ENCODE measurements at places on chromosomes 7 and 10.

DNA sequence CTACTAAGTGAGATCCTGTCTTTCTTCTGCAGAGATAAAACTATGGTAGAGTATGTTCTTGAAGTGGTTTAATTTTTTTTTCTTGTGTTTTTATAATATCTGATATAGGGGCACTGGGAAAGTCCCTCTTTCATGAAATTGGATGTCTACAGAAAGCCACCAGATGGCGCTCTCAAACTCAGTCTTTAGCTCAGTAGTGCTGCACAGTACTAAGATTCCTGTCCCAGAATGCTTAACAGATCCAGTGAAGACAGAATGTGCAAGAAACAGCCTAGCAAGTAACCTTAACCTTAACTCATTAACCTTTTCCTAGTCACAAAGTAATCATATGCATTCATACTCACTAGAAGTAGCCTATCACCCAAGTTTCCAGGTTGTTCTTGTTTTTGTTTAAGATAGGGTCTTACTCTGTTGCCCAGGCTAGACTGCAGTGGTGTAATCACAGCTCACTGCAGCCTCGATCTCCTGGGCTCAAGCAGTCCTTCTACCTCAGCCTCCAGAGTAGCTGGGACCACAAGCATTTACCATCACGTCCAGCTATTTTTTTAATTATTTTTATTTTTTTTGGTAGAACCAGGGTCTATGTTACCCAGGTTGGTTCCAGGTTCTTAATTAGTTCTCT, 56.7 kb downstream of the IDE start:
- H3K4me3 ChIP-seq: no peak overlapping the region
- no peak overlapping the region for H3K27ac ChIP-seq
- peak; percentile 50 for DNase-seq
- H3K4me1 ChIP-seq: no peaks in the 10 kb centered on the region
- H3K27me3 ChIP-seq: no peaks in the 10 kb centered on the region

- peaks cover 3% of the 10 kb centered on the region for H3K27me3 ChIP-seq
- no peak overlapping the region for H3K27ac ChIP-seq
- no peak overlapping the region for H3K4me3 ChIP-seq
- no peaks in the 10 kb centered on the region for H3K36me3 ChIP-seq
- peaks cover 9% of the 10 kb centered on the region for H3K4me1 ChIP-seq
Measured at GRCh38 chr10:92124616-92125143, 166.2 kb downstream of the CPEB3 start.

GRCh38 chr10:29479081-29479925, 155.5 kb downstream of the SVIL start:
- H3K27me3 ChIP-seq: no peaks in the 10 kb centered on the region
- H3K36me3 ChIP-seq: peaks cover 10% of the 10 kb centered on the region
- DNase-seq: peak; percentile 42
- no peak overlapping the region for H3K27ac ChIP-seq

- no peaks in the 10 kb centered on the region for H3K36me3 ChIP-seq
- H3K4me1 ChIP-seq: no peaks in the 10 kb centered on the region
- H3K27me3 ChIP-seq: no peaks in the 10 kb centered on the region
Measured at GRCh38 chr7:69335331-69335730, 262.9 kb upstream of the AUTS2 start.

DNA sequence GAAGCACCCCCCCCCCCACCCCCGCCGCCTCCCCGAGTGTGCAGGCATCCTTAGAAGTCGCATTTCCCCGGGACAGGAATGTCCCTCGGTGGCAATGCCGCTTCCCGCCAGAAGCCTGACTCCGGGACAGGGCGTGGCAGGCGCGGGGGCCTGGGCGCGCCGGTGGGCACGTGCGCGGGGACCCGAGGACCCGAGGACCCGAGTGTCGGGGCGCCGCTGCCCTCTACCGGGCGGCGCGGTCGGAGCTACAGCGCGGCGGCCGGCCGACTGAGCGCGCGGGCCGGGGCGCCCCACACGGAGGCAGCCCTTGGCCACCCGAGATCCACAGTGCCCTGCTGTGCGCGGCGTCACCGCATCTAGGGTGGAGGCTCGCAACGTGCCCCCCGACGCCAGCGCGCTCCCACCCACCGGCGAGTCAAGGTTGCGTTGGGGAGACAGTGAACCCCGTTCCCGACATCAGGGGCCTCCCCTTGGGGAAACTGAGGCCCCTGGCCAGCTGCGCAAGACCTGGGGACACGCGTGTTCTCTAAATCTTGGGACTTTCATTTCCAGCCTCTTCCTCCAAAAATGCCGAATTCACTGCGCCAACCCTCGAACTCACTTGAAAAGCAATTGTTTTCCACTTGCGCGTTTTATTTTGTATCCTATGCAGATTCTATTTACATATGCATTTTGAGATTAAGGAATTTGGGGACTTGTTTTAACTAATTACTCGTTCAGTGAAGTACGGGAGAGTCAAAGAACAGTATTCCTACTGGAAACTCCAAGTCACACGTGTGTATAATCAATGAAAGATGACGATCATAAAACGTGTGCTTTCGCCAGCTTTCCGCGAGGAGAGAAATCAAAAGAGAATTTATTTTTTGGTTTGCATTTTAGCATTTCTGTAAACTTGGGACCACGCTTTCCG, 3.1 kb upstream of the CUX1 start:
- no peak overlapping the region for H3K27ac ChIP-seq
- H3K4me3 ChIP-seq: peak overlapping the region; percentile 62
- no peaks in the 10 kb centered on the region for H3K36me3 ChIP-seq

- H3K36me3 ChIP-seq: no peaks in the 10 kb centered on the region
- peak overlapping the region; percentile 51 for H3K27ac ChIP-seq
- peaks cover 66% of the 10 kb centered on the region for H3K4me1 ChIP-seq
- no peak overlapping the region for H3K4me3 ChIP-seq
- DNase-seq: no peak
- H3K27me3 ChIP-seq: no peaks in the 10 kb centered on the region
Measured at GRCh38 chr10:113057948-113058522, 108.0 kb downstream of the TCF7L2 start.

- H3K4me3 ChIP-seq: no peak overlapping the region
- H3K27me3 ChIP-seq: no peaks in the 10 kb centered on the region
- H3K4me1 ChIP-seq: no peaks in the 10 kb centered on the region
Measured at GRCh38 chr7:124907490-124907889, 22.1 kb downstream of the POT1 start.

DNA sequence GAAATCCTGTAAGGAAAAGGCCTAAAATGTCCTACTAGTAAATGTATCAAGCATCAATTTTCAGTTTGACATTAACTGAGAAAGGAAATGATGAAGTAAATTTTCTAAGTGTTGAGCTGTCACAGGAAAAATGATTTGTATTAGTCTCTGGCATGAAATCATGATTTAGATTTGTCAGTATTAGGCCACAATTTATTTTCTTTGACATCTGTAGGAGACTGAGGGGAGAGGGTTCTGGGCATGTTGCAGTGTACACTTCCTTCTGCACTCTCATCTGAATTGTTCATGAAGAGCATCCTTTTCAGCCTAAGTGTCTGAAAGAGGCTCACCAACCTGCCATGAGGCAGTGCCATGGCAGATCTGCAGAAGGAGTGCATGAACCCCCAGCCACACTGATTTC, 15.9 kb downstream of the ADRB1 start:
- no peak overlapping the region for H3K27ac ChIP-seq
- H3K36me3 ChIP-seq: no peaks in the 10 kb centered on the region
- DNase-seq: no peak
- H3K27me3 ChIP-seq: peaks cover 8% of the 10 kb centered on the region

DNA sequence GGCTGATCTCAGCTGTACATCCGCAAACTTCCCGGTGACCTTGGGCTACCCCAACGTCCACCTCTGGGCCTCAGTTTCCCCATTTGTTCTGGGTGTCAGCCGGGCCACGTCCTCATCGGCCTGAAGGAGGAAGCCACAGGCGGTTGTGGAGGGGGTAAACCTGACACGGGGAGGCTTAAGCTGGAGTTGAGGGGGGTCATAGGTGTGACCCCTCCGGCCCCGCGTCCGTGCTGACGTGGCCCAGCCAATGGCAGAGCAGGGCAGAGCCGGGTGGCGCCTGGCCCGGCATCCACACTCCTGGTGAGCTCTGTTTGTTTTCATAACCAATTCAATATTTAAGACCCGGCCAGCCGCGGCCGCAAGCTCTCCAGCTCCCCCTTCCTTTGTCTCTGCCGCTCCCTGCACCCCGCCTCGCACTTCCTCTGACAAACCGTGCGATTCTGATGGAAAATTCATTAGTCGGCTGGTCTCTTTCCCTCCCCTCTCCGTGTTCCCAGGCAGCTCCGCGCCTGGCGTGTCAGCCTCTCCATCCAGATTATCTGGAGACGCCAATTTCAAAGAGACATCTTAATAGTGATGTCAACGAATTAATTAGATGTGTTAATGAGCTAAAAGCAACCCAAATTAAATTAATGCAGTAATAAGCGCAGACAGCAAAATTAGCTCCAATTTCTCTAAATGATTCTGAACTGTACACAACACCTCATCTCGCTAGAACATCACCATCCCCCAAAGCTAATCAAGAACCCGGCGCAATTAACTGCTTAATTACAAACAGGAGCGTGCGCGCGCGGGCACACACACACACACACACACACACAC, 55.4 kb downstream of the MICALL2 start:
- H3K27ac ChIP-seq: no peak overlapping the region
- DNase-seq: peak; percentile 61
- H3K4me1 ChIP-seq: peaks cover 6% of the 10 kb centered on the region
- H3K4me3 ChIP-seq: peak overlapping the region; percentile 20
- H3K36me3 ChIP-seq: no peaks in the 10 kb centered on the region
- peaks cover 45% of the 10 kb centered on the region for H3K27me3 ChIP-seq

GRCh38 chr7:129959471-129960203, 6.9 kb upstream of the UBE2H start:
- peaks cover 20% of the 10 kb centered on the region for H3K4me1 ChIP-seq
- H3K4me3 ChIP-seq: no peak overlapping the region
- H3K27me3 ChIP-seq: no peaks in the 10 kb centered on the region
- no peak for DNase-seq

GRCh38 chr7:45114926-45115325, 3.4 kb upstream of the TBRG4 start:
- peaks cover 7% of the 10 kb centered on the region for H3K4me1 ChIP-seq
- no peak overlapping the region for H3K4me3 ChIP-seq
- H3K27ac ChIP-seq: no peak overlapping the region
- no peaks in the 10 kb centered on the region for H3K36me3 ChIP-seq

GRCh38 chr7:104039363-104039762, 49.9 kb upstream of the RELN start:
- H3K4me1 ChIP-seq: no peaks in the 10 kb centered on the region
- H3K4me3 ChIP-seq: no peak overlapping the region
- no peaks in the 10 kb centered on the region for H3K27me3 ChIP-seq
- DNase-seq: no peak

- no peak for DNase-seq
- H3K27me3 ChIP-seq: no peaks in the 10 kb centered on the region
- H3K4me3 ChIP-seq: no peak overlapping the region
- H3K27ac ChIP-seq: no peak overlapping the region
- H3K4me1 ChIP-seq: no peaks in the 10 kb centered on the region
- H3K36me3 ChIP-seq: no peaks in the 10 kb centered on the region
Measured at GRCh38 chr10:58870070-58870469, 306.4 kb upstream of the PHYHIPL start.

DNA sequence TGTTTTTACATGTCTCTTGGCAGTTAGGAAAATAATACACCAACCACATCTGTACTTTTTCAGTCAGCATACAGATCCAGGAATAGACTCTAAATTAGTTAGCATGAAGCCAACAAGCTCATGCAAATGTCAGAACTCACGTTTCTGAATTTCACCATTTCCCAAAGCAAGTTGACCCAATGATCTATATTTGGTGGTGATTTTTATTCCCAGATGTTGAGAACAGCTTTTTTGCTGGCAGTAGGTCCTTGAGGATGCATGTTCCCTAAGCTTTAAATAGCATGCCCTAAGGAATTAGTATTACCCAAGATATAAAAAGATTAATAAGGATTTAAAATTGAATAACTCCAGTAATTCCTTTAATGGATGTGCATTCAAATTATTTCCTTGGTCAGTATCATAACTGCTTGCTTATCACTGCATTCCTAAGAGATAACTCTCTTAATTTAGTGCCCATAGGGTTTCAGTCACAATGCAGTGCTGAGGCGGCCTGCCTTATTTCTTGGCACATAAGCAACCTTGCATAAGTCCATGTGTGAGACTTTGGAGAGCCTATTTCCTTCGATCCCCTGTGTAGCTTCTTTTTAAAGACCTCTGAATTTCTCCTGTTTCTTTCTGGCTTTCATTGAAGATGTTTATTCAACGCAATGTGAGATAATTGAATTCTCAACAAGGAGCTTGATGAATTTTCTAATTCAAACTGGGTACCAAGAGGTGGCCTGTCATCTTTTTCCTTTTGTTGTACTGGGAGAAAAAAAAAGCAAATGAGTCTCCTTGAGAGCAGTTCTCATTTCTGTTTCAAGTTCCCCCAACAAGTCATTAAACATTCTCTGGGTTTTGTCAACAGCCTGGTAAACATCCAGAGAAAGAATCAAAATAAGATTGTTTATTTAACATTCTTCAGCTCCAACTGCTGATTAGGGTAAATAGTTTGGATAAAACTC, 135.3 kb upstream of the MEOX2 start:
- no peak overlapping the region for H3K27ac ChIP-seq
- DNase-seq: no peak
- H3K36me3 ChIP-seq: no peaks in the 10 kb centered on the region
- H3K27me3 ChIP-seq: no peaks in the 10 kb centered on the region
- H3K4me3 ChIP-seq: no peak overlapping the region

- DNase-seq: no peak
- no peaks in the 10 kb centered on the region for H3K27me3 ChIP-seq
- no peak overlapping the region for H3K27ac ChIP-seq
Measured at GRCh38 chr10:80690434-80690833, 152.7 kb downstream of the SH2D4B start.

DNA sequence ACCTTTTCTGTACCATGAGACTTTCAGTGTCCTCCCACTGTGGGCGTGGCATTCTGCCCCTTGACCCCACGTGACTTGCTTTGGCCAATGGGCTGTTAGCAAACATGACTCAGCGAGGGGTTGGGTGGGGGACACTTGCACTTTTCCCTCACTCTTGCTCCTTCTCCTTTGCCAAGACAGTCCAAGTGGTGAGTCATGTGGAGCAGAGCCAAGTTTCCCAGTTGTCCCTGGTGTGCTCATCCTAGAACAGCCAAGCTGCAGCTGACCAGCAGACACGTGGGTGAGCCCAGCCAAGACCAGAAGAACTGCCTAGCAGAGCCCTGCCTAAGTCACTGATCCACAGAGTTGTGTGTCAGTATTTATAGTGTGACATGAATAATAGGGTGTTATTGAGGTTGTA, 82.8 kb upstream of the CPXM2 start:
- no peaks in the 10 kb centered on the region for H3K36me3 ChIP-seq
- no peak overlapping the region for H3K4me3 ChIP-seq
- H3K27ac ChIP-seq: no peak overlapping the region
- H3K4me1 ChIP-seq: no peaks in the 10 kb centered on the region
- peak; percentile 36 for DNase-seq
- peaks cover 13% of the 10 kb centered on the region for H3K27me3 ChIP-seq

DNA sequence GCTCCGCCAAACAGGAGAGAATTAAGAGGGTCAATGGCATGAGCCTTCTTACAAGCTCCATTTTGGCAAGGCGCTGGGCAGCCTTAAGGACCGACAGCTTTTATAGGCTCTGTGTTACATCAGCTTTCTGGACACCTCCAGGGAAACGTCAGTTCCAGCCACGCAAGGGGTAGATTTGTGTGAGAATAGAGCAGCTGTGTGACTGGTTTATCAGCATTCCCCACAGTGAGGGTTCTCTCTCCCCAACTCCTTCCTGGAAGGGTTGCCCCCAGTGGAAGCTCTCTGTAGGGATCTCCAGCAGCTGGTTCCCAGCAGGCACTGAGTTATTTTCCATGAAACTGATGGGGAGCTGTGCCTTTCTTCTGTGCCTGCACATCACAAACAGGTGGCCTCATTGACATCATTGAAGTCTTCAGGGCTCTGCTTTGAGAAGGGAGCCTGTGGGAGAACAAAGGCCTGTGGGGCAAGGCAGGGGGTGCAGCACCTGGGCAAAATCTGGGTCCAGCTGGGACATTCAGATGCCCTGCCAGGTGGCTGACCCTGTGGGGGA, at the start of gene CUZD1:
CUZD1 (minus strand) TSS at position 75 of the 550 bp plus-strand sequence; CDS start at position 61, 14 bp downstream.
- no peak within 1 kb of the TSS for H3K4me3 ChIP-seq
- no peak within 1 kb of the TSS for H3K27ac ChIP-seq
- no peak for DNase-seq
- no peaks in the 10 kb centered on the region for H3K36me3 ChIP-seq
- H3K27me3 ChIP-seq: no peaks in the 10 kb centered on the region
- H3K4me1 ChIP-seq: peaks cover 13% of the 10 kb centered on the region
